ENCODE measurements at places on chromosomes 2 and 18.

GRCh38 chr2:231601356-231602229 lies 8.9 kb downstream of the TEX44 start:
- DNase-seq, result peak; percentile 74

DNA sequence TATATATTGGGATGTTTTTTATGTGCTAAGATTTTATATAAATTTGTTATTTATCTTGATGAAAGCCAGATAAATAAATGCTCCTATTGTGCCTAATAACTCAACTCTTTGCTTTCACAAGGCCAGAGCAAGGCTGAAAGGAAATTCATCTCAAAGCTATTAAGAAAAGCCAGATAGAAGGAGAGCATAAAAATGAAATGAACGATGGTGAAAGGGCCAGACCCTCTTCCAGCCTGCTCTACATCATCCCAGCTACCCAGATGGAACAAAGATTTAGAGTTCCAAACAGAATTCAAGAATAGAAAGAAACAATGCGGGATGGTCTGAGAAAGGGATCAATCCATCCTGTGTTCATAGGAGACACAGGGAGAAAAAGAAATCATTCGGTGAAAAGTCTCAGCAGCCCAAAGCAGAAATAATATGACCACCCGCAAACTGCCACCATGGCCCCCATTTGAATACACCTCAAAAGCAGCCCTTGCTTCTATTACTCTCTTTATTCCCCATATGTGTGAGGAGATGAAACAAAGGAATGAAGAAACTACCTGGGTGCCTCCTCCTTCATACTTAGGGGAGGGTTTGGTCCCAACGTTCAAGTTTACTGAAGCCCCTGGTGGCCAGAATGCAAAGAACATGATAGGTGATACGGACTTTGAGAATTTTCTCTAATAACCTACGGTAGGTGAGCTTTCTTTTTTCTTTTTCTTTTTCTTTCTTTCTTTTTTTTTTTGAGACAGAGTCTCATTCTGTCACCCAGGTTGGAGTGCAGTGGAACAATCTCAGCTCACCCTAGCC lies 110.1 kb upstream of the FBXO11 start:
- no peak for DNase-seq

DNA sequence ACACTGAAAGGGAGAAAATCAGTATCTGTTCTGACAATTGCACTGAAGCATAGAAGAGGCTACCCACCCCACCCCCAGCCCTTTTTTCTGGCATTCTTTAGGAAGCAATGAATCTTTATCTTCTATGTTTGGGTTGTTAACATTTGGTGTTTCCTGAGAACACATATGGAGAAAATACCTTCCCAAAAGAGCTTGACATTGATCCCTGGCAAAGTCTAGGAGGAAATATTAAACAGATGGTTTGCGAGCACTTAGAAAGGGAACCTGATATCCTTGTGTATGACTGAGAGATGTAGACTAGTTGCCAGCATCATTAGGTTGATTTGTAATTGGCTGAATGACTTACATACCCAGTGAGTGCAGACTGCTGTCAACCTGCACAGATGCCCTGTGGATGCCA lies 42.9 kb downstream of the DOK1 start:
- no peak for DNase-seq

DNA sequence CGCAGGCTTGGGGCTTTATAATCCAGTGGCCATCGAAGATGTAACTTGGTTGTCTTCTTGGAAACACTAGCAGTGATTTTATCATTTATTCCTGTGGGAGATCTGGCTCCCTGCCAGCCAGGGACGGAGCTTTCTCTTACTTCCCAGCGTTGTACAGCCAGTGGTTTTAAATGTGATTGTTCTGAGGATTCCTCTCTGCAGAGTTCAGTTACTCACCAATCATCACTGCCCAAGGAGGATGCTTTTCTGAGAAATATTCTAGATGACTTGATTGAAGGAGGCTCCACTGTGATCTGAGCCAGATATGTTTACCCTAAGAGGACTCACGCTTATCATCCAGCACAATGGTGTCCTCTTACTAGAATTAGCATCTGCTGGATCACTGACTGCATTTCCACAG lies 744.3 kb downstream of the RNF144A start:
- DNase-seq, result no peak

DNA sequence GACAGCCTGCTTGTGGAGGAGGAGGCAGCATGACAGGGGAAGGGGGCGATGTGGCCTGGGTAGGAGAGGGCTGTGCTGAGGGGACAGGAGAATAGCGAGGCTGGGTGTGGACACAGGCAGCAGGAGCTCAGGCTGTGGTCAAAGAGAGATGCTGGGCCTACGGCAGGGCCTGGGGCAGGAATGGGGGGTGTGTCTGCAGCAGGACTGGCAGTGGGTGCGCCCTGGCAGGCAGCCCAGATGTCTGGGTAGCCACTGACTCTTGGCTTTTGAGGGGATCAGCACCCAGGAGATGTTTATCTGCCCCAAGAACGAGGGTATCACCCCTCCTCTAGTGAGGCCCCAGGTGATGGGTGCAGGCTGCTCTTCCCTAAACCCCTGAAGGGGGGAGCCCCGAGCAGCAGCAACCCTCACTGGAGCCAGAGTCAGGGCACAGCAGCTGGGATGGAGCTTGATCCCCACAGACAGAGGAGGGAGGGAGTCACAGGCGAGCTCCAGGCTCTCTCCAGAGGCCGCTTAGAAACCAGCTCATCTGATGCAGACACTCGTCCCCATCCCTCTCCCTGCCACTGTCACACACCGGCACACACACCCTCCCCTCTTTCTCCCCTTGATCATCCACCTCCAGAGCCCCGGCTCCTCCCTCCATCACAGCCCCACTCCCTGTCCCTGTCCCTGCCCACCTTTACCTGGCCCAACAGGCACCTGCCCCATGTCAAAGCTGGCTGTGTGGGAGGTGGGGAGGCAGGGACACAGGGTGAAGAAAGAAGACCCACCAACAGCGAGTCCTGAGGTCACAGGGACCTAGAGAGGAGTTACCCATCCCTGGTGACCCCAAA lies 29.8 kb upstream of the TNS1 start:
- DNase-seq, result no peak

DNA sequence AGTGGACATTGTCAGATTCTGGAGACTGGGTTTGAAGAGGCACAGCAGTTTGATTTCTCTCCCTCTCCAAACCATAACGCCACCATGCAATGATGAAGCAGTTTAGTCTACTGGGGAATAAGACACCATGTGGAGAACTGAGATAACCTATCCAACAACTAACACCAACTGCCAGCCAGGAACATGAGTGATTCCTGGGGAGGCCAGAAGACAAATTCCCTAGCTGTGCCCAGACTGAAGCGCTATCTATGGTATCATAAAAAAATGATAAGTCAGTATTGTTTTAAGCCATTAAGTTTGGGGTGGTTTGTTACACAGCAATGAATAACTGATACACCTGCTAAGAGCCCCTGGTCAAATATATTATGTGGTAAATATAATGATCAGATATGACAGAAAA lies 129.3 kb downstream of the EXOC6B start:
- DNase-seq, result no peak

- no peak for DNase-seq
These were observed 27.6 kb upstream of the UGP2 start for GRCh38 chr2:63814114-63814513.

DNA sequence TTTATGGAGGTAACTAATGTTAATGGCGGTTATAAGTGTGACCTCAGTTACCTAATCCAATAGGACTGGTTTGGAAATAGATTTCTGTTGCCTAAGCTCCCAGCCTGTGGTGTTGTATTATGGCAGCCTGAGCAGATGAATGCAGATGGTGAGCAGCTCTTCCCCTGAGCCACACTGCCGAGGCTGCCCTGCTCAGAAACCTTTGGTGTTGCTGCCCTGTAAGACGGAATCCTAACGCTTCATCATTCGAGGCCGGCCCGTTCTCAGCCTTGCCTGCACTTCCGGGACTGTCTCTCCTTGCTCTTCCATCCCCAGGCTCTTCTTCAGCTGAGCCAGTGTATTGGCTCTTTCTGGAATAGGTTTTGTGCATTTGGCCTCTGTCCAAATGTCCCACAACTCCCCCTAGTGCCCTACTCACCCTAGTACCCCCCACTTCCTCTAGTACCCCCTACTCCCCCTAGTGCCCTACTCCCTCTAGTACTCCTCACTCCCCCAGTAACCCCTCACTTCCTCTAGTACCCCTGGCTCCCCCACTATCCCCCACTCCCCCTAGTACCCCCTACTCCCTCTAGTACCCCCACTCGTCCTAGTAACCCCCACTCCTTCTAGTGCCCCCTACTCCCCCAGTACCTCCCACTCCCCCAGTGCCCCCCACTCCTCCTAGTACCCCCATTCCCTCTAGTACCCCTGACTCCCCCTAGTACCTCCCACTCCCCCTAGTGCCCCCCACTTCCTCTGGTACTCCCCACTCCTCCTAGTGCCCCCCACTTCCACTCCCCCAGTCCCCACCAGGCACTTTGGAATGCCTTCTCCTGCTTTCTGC lies 106.0 kb upstream of the TAF1B start:
- DNase-seq, result no peak

All from activated T-cell treated with anti-CD3 and anti-CD28 coated beads for 4 hours (primary cell).